ENCODE measurements at places on chromosomes 12 and 14.

DNA sequence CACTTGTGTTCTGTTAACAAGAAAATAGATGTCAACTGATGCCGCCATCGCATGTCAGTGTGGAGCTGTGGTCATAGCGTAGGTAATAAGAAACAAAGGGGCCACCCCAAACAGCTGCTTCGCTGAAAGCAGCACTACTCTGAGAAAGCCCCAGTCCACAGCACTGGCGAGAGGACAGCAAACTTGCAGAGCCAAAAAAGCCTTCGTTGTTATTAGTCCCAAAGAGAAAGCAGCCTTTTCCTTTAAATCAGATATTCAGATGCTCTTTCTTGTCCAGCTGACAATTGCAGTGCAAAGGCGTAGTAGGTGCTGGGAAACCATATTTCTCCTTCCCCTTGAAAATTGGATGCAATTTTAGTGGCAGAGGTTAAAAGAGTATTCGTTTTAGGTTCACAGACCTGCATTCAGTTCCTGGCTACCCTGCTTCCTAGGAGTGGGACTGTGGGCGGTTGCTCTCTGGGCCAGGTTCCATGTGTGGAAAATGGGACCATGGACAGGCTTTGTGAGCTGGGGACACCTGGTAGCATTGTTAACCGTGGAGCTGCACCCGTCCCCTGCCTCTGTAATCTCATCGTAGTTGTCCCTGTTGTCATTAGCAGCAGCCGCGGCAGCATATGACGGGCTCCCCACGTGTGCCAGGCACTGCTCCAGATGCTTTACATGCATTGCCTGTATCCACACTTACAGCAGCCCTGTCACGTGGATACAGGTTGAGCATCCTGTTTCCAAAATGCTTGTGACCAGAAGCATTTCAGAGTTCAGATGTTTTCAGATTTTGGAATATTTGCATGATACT lies 54.2 kb downstream of the ELK3 start:
- DNase-seq, result no peak

DNA sequence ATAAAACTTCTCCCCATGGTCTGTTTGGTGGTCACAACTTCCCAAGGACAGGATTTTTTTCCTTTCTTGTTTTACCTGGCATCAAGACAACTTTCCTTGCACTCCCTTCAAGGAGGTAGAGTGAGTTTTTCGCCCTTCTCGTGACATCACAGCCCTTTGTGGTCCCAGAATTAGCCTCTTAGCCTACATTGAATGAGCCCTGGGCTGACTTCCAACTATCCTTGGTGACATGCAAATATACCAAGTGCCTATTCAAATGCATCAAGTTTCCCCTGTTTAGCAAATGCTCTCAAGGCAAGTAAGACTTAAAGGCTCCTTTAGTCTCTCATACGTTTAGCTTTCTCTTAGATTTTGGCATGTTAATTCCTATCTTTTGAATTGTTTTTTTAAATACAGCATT lies 36.6 kb downstream of the TC2N start:
- DNase-seq, result no peak

GRCh38 chr12:116736962-116737773 lies 701 bp downstream of the SPRING1 start:
- no peak for DNase-seq

- DNase-seq, result no peak
These were observed 490.9 kb downstream of the FLRT2 start for GRCh38 chr14:86020841-86021240.

- DNase-seq, result peak; percentile 92
These were observed 134.7 kb upstream of the SCAF11 start for GRCh38 chr12:46124848-46125619.

DNA sequence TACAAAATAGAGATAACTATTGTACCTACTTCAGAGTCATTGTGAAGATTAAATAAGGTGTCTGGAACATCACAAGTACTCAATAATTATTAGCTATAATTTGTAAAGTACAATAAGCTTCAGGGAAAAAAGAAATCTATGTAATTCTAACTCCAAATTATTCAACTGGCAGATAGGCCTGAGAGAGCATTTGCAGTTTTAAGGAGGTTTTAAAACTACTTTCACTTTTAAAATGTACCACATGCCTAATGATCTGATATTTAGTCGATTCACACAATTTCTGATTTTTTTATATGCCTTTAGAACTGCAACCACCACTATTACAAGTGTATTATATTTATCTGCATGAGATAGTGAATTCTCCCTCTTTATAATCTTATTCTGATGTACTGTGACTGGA lies 24.9 kb upstream of the FRMD6 start:
- DNase-seq, result no peak

GRCh38 chr12:94037444-94037843 lies 110.9 kb upstream of the PLXNC1 start:
- no peak for DNase-seq

DNA sequence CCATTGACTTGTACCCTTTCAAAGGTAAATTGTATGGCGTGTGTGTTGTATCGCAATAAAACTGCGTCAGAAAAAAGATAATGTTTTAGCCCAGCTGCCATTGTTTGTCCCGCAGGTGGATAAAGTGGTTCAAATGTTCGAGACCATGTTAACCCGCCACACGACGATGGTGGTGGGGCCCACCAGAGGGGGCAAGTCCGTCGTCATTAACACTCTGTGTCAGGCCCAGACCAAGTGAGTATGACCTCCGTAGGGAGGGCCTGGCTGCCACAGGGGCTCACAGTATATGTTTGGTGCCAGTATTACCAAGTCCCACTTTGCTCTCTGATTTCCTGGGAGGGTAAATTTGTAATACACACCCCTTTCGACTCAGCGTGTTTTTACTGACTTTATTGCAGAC lies 96.9 kb downstream of the DNAH10 start:
- DNase-seq, result no peak

- DNase-seq, result no peak
These were observed 3.6 kb downstream of the BMAL2 start for GRCh38 chr12:27336282-27336653.

GRCh38 chr12:13443028-13443427 lies 246.5 kb downstream of the EMP1 start:
- no peak for DNase-seq
